ENCODE measurements at places on chromosomes 4 and X.

DNA sequence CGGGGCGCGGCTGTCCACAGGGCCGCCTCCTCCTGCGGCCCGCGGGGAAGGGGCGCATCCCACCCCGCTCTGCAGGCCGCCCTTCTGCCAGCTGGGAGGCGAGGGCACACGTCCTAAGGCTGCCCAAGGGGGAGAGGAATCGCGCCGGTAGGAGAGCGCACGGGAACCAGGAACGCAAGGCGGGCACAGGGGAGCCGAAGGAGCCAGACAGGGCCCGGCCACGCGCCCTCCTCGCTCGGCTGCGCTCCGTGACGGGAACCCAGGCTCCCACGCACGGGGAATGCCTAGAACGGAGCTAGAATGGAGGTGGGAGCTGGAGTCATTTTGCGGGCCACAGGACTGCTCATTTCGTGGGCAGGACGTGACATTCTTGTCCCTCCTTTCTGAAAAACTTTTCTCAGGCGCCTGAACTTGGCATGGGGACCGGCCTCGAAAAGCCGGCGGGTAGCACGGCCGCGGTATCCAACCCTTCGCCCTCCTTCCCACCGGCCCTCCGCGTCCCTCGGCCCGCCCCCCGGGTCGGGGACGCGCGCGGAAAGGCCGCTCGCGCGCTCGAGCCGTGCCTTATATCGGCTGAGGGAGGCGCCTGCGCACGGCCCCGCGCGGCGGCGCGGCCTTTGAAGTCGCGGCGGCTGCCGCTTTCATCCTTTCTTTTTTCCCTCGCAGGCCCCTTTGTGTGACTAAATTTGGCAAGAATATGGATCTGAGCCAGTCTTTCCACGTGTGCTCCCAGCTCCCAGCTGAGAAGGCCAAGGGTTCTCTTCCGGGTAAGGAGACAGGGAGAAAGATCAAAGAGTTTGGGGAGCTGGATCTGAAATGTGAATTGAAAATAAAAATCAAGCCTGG, 4.2 kb upstream of the LEF1 start:
- peak; percentile 84 for DNase-seq

DNA sequence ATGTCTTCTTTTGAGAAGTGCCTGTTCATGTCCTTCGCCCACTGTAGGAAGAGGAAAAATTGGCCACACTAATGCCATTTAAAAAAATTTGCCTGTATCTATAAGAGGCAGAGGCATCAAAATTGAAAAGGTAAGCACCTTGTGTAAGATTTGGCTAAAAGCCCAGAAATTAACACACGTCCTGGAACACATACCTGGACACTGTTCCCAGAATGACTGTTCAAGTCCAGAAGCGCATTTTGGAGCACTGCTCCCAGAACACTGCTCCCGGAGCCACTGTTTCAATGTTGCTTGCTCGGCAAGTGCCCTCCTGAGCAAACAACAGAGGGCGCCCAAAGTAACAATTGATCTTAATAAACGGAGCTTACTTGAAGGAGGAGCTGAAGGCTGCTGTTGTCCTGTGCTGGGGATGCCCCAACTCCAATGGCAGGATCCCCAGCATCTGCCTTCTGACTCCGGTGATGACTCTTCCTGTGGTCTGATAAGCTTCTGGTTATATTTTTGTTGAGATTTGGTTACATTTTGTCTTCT, 1958.6 kb downstream of the C4orf33 start:
- DNase-seq = no peak

GRCh38 chr4:61462451-61463326, 262.6 kb downstream of the ADGRL3 start:
- DNase-seq = peak; percentile 54

- no peak for DNase-seq
Measured at GRCh38 chr4:81030981-81031791, 678 bp downstream of the BMP3 start.

GRCh38 chrX:152913346-152913745, 15.5 kb downstream of the ZNF185 start:
- DNase-seq = no peak

Data from OCI-M1 (cell line).